Gastrocnemius medialis (tissue), 4 donors: ENCODE measurements at places on chromosomes 16 and 17. TPM values are rescaled to one million over a fixed set of nuclear protein-coding genes. Genes with fewer than 3 reads are reported as not detected.

The LYRM9 gene
- 5.9 TPM for total RNA-seq

The CCR7 gene
- total RNA-seq: 0.11 TPM

DNA sequence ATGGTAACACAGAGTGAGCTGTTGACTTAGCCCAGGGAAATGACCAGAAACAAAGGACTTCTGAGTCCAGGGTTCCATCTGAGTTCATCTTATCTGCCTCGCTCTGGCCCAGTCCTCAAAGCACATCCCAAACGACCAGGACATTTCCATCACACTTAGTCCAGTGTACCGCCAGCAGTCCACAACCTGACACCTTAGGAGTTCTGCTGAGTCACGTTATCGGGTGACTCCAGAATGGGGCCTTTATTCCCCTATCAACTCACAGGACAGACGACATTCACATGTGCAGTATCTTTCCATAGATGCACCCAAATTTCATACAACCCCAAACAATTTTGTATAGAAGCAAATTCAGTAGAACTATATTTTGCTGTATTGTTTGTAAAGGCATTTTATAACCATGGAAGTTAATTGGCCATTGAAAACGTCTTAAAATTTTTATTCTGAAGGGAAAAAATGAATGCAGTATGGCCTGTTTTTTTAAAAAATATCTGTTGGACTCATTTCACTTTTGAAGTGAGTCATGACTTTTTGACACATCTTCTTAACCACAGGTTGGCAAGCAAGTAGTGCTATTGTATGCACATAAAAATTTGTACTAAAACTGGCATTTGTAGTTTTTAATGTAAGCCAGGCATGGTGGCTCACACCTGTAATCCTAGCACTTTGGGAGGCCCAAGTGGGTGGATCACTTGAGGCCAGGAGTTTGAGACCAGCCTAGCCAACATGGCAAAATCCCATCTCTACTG lies 46.3 kb downstream of the ZNF18 start:
- H3K36me3 ChIP-seq: no peaks in the 10 kb centered on the region
- no peak overlapping the region for H3K4me3 ChIP-seq
- H3K27me3 ChIP-seq: no peaks in the 10 kb centered on the region
- no peak for DNase-seq
- no peak overlapping the region for H3K27ac ChIP-seq
- H3K4me1 ChIP-seq: peaks cover 4% of the 10 kb centered on the region

DNA sequence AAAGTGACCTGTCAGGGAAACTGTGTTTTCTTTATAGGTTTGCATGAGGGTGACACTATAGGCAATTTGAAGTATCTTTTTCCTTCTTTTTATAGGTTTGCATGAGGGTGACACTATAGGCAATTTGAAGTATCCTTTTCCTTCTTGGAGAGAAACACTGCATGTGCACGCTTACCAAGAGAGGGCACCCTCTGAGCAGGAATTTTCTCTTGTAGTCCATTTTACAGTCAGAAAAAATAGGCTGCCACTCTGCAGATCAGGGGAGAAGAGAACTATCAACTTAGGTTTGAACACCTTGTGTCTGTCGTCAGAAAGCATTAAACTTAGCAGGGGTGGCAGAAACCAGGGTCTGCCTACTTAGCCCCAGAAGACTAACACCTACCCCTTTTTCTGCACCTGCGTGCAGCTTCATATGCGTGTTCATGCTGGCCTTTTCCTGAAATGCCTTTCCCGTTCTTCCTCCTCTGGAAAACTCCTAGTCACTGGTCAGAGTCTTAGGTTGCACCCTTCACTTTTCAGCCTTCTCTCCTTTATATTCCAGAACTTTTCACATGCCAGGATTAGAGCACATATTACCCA lies 16.4 kb upstream of the SMIM36 start:
- H3K4me3 ChIP-seq: no peak overlapping the region
- H3K27me3 ChIP-seq: no peaks in the 10 kb centered on the region
- no peaks in the 10 kb centered on the region for H3K4me1 ChIP-seq
- no peak overlapping the region for H3K27ac ChIP-seq
- peak; percentile 18 for DNase-seq

DNA sequence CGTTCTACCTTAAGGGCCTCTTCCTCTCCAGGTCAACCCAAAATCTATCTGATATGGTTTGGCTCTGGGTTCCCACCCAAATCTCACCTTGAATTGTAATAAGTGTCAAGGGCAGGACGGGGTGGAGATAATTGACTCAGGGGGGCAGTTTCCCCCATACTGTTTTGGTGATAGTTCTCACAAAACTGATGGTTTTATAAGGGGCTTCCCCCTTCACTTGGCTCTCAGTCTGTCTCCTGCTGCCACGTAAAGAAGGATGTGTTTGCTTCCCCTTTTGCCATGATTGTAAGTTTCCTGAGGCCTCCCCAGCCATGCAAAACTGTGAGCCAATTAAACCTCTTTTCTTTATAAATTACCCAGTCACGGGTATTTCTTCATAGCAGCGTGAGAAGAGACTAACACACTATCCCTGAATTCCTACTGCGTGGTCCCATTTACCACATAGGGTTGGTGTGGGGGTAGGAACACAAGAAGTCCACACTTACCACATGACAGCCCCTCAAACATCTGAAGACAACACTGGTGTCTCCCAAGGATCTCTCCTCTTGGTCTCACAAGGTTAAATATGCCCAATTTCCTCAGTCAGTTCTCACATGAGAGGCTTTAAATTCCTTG lies 8.2 kb downstream of the COTL1 start:
- no peaks in the 10 kb centered on the region for H3K4me1 ChIP-seq
- no peak overlapping the region for H3K27ac ChIP-seq
- H3K27me3 ChIP-seq: peaks cover 6% of the 10 kb centered on the region
- H3K36me3 ChIP-seq: no peaks in the 10 kb centered on the region
- DNase-seq: no peak

DNA sequence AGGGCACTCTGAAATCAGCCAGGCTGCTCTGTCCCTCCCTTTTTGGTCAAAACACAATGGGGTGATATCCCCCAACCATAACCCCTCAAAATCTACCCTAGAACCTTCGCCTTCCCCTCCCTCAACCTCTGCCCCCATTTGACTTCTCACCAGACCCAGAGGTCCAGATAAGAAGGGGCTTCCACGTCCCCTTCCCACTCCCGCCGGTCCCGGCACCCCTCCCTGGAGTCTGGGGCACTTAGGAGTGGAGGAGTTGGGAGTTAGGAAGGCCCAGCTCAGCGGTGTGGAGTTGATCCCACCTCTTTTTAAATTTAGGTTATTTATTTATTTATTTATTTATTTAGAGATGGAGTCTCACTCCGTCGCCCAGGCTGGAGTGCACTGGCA lies 619 bp upstream of the TMEM92 start:
- DNase-seq: no peak
- H3K27ac ChIP-seq: no peak overlapping the region
- H3K27me3 ChIP-seq: peaks cover 19% of the 10 kb centered on the region
- H3K36me3 ChIP-seq: no peaks in the 10 kb centered on the region
- no peak overlapping the region for H3K4me3 ChIP-seq
